AG04450 (cell line): ENCODE measurements at places on chromosomes 1 and 21. TPM values are rescaled to one million over a fixed set of nuclear protein-coding genes. Genes with fewer than 3 reads are reported as not detected.

- no peak for DNase-seq
Measured at GRCh38 chr21:45358711-45359310, 46.2 kb upstream of the COL18A1 start.

- DNase-seq = no peak
Measured at GRCh38 chr1:170530972-170531757, 801 bp upstream of the GORAB start.

GRCh38 chr1:94285031-94285654 is 47.8 kb upstream of the ARHGAP29 start:
- no peak for DNase-seq

GRCh38 chr1:12485231-12486058 is 132.6 kb downstream of the DHRS3 start:
- DNase-seq = no peak

DNA sequence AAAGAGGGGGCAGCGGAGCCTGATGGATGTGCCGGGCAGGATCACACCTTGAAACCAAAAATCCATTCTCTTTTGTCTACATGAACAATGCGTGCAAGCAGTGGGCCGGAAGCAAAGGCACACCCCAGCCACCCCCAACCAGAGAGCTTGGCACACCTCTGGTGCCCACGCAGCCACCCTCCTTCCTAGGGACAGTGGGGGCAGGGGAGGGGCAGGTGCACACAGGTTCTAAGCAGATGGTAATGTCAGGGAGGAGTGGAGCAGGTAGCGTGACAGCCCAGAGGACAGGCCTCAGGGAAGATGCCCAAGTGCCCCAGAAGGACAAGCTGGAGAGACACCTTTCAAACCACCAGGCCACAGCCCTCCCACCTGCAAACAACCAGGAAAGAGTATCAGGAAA is 36.5 kb downstream of the SYF2 start:
- no peak for DNase-seq

GRCh38 chr1:62043154-62043553 is 151.5 kb upstream of the L1TD1 start:
- no peak for DNase-seq

RNPC3 gene
- polyA plus RNA-seq = 12.9 and 18.3 TPM in 2 replicates

- DNase-seq = no peak
Measured at GRCh38 chr1:33004613-33005012, 32.1 kb downstream of the AK2 start.
